ENCODE measurements at places on chromosomes 1 and 21.
A peak's percentile ranks its signal among the peaks of the same experiment; 100 is the strongest.

DNA sequence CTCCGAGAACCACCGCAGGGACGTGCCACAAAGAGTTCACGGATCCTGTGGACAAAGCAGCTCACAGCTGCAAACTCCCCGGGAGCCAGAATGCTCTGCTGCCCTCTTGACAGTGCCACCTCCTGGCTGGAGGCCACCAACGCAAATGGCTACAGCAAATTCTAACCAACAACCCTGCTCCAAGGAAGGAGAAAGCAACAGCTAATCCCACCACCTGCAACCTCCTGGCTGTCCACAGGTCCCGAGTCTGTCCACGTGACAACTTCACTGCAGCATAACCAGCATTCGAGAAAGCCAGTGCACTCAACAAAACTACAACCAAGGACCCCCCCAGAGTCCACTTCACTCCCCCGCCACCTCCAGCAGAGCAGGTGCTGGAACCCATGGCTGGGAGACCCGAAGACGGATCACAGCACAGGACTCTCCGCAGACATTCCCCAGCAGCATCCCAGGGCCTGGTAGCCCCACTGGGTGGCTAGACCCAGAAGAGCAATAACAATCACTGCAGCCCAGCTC, 17.3 kb downstream of the POFUT2 start:
- DNase-seq = no peak

DNA sequence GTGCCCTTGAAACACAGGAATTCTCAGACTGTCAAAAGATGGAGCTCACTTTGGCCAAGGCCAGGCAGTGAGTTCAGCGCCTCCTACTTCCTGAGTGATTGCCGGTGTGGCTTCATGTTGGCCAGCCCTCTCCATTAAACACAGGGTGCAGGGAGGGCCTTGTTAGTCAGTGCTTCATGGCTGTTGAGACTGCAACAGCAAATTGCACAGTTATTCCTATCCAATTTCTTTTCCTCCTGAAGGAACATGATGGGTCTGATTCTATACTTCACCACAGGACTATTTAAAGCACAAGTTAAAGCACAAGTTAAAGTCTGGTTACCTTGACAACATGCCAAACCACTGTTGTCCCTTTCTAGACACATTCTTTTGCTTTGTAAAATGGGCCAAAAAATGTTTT, 156.6 kb downstream of the SIPA1L2 start:
- peak; percentile 30 for DNase-seq

DNA sequence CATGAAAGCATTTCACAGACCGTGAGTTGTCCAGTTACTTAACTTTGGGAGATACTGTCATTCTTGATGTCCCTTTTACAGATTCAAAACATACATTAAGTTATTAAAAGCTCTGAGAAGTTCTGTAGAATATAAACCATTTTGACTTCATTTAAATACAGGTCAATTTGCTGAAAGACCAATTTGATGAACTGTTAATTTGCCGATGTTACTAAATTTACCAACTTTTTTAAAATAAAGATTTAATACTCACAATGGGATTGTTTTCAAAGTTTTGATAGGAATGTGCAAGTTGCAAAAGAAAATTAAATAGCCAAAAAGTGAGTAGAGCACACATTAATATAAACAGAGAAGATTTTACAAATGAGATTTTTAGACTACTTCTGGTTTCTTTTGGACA, 666.1 kb downstream of the SMYD3 start:
- DNase-seq = no peak

- no peak for DNase-seq
Observed at GRCh38 chr1:157370698-157371097, 181.6 kb downstream of the FCRL5 start.

DNA sequence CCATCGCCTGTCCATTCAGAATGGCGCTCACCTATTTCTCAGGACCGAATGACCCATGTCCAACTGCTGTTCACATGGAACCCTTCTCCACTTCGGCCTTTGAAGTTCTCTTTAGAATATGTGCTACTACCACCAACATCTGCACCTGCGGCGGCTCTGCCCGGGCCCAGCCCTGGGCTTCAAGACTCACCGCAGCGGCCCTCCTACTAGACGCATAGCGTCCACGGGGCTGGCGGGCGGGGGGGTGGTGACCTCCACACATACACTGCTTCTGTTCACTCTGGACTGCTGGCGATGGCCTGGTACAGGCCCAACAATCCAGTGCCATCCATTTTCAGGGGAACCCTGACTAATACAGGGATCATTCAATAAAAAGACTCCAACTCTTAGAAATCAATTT, 394.2 kb downstream of the VAV3 start:
- DNase-seq = no peak

DNA sequence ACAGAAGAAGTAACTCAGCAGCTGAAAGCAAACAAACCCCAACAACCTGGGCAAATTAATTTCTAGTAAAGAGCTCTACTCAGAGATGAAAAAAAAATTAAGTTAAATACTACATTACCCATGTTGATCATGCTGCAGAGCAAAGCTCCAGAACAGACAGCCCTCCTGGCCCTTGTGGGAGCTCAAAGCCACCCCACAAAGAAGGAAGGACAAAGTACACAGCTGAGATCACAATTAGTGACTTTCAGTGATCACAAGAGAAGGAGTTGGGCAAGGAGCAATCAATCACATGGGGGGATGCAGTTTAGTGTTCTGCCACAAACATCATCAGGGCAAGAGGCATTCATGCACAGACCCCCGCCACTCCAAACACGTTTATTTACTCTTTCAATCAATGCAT, 114.2 kb downstream of the DAB1 start:
- DNase-seq = no peak

DNA sequence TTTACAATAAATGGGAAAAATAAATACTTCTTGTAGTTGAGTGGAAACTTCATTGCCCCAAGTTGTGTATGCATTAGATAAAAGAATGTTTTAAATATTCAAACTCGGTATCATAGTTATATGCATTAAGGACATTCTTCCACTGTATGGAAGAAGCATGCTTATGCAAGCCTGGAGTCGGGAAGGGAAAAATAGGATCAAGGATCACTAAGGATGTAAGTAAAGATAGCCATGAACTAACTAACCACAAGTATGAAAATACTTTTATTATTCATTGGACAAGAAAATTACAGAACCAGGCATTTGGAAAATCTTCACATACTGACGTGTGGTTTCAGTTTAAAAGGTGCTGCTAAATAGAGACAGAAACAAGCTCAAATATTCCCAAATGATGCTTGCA, 26.9 kb upstream of the DPYD start:
- DNase-seq = no peak

- no peak for DNase-seq
Observed at GRCh38 chr1:5670590-5671350, 321.5 kb downstream of the NPHP4 start.

DNA sequence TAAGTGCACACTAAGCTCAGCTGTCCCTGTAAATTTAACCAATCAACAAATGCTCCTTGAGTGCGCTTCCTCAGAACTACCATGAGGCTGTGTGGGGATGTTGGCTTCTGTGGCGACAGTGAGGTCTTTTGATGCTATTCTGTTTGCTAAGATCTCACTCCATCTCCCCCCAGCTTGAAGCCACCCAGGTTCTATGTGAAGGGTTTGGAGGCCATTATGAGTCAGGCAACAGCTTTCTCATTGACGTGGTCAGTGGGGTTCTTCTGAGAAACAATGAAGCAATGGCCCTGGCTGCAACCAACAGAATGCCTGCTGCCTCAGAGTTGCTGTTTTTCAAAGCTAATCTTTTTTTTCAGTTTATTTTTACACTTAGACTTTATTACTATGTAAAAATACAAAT, 205.5 kb downstream of the PTBP2 start:
- no peak for DNase-seq

- DNase-seq = no peak
Observed at GRCh38 chr21:33849834-33850233, 65.8 kb downstream of the ATP5PO start.

DNA sequence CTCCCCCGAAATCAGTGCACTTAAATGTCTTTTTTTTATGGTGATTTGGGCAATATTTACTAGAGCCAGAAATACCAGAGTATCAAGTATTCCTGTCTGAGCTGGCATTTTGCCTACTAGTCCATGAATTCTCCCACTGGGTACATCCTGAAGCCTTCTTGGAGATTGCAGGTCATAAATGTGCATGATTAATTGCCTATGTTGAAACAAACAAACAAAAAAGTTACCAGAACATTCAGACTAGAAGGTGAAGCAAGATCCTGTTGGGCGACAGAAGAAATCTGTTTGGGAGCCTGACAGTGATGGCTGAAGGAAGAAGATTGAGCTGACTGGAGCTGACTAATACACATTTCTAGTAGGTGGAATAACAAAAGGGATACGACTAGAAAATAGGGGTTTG, 127.4 kb upstream of the NRIP1 start:
- DNase-seq = no peak

DNA sequence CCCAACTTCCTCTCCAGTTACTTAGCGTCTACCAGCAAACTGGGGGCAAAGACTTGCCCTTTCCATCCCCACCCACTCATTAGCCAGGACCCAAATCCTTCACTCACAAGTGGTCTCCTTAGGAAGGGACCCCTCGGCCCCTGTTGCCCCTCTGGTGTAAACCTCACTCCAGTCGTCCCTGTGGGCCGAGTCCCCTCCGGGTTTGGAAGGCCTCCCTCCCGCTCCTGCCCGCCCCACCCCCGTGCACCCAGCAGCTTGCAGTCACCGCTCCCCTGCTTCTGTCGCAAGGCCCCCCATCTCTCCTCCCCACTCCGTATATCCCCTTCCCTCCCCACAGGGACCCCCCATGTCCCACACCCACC, 1.2 kb downstream of the EFHD2 start:
- no peak for DNase-seq

DNA sequence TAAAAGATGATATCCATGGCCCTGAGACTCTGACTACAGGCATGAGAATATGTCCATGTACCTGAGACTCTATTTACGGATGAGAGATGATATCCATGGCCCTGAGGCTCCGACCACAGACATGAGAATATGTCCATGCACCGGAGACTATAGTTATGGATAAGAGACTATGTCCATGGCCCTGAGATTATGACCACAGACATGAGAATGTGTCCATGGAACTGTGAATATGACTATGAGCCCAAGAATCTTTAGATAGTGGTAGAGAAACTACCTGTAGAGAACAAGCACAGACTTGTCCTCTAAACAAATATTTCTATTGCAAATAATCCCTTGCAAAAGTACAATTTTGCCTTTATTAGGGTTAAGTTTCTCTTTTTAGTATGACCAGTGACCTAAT, 263.2 kb downstream of the PCP4 start:
- DNase-seq = no peak

- DNase-seq = no peak
Observed at GRCh38 chr21:26137379-26138060, 33.0 kb downstream of the APP start.

- DNase-seq = no peak
Observed at GRCh38 chr1:168634951-168635532, 58.6 kb downstream of the XCL1 start.

DNA sequence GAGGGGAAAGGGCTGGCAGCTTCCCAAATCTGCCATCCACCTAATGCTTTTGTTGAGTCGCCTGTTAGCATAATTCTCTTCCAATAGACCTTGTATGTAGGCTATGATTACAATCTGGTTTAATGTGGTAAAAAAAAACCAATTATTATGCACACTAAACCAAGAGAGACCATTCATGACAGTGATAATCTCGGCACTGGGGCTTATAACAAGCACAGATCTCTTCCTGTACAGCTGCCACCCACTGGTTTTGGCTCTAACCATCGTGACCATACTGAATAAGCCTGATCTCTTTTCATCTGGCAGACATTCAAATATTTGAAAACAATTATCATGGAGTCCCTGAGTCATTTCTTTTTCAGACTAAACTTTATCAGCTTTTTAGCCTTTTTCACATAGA, 12.0 kb upstream of the SYT14 start:
- DNase-seq = no peak

All from iPS-NIHi11 (cell line).